Prostate gland (tissue), 2 donors: ENCODE measurements at places on chromosomes 2 and 18. TPM values are rescaled to one million over a fixed set of nuclear protein-coding genes. Genes with fewer than 3 reads are reported as not detected.

GRCh38 chr18:9016633-9017166, 85.8 kb upstream of the NDUFV2 start:
- DNase-seq = no peak

The CNDP1 gene
- total RNA-seq = not detected

- DNase-seq = no peak
Observed at GRCh38 chr18:49038423-49038822, 87.7 kb upstream of the SMAD7 start.

The SAP130 gene
- 55.4 TPM for total RNA-seq

The WDR35 gene
- 9.2 TPM for total RNA-seq

DNA sequence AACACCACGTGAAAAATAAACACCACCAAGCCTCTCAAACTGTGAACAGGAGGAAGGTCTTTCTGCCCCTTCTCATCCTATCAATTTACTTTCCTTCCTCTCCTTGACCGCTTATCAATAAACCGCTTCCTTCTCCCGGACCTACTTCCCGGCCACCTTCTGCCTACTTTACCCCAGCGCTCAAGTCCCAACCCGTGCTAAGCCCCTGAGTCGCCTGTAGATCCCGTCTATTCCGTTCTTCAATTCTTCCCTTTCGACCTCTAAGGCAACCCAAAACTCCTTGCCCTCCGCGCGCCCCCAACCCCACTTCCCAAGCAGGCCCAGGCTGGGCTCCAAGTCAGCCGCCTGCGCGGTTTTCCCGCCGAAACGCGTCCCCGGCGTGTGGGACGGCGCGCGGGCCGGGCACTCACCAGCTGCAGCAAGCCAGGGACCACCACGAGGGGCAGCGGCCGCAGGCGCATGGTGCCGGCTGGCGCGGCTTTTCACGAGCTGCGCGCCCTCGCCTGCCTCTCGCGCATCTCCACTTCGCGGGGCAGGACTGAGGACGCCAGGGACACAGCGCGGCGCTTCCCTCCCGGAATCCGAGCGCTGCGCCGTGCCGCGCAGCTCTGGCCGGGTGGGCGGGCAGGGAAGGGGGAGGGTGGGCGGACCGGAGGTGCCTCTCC, at the start of gene NXPH2:
NXPH2 (minus strand) TSS at position 610 of the 665 bp plus-strand sequence; CDS start at position 461, 149 bp downstream.
- no peak for DNase-seq

DNA sequence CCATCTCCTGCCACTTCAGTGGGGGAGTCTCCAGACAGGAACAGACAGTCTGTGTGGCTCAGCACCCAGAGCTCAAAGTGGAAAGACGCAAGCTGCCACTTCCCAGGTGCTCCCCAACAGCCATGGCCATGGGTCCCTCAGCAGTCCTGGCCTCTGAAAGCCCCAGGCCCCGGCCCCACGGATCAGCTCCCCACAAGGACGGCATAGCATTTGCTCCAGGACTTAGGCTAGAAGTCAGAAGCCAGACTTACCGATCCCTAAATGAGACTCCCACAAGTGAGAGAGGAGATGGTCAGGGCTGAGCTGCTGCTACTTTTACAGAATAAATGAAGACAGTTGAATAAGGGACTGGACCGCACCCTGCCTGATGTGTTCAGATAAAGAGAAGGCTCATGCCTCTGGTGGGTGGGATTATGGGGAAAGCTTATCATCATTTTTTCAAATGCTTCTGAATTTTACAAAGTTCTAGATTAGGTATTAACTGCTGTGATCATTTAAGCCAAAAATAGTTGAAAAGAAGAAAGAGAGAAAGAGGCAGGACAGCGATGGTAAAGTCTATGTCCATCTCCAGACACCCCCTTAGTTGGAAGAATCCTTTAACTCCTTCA, 50.5 kb downstream of the ADD2 start:
- no peak for DNase-seq

The GPR55 gene
- 0.77 TPM for total RNA-seq

- no peak for DNase-seq
Observed at GRCh38 chr2:9517118-9517782, 38.4 kb downstream of the ADAM17 start.

DNA sequence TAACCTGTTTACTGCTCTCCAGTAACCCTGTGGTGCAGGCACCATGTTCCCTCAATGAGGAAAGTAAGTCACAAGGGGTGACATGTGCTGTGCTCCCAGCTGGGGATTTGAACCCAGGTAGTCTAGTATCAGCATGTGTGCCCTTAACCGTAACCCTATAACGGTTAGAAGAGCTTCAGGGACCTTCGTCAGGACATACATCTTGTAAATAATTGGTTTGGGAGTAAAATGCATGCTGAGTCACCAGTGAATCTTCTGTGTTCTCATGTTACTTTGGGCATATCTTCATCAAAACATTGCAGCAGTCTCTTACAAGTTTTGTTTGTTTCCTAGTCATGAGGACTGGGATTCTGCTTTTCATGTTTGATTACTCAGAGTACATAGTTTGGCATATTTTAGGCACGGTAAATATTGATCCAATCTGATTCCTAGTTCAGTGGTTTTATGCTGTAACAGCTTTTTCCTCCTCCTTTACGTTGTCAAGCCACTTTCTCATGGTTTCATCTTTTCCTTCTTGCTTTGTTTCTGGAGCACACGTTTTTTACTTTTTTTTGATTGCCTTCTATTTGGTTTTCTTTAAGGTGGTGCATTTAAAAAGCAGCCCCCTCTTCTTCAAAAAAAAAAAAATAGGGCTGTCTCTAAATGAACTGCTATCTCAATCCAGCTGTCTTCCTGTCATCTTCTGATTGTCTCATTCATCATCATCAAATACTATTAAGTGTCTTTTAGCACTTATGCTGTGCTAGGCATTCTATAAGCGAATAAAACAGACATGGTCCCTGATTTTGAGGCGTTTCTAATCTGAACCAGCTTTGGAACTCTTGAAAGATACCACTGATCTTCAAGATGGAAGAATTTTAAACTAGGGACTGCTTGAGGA, 50.4 kb downstream of the CLIP4 start:
- peak; percentile 34 for DNase-seq

DNA sequence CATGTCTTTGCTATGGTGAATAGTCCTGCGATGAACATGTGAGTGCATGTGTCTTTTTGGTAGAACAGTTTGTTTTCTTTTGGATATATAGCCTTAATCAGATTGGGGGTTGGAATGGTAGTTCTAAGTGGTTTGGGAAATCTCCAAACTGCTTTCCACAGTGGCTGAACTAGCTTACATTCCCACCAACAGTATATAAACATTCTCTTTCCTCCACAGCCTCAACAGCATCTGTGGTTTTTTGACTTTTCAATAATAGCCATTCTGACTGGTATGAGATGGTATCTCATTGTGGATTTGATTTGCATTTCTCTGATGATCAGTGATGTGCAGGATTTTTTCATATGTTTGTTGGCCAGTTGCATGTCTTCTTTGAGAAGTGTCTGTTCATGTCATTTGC, 112.2 kb upstream of the SESTD1 start:
- DNase-seq = no peak

- DNase-seq = no peak
Observed at GRCh38 chr2:86081724-86082123, 24.0 kb downstream of the POLR1A start.

GRCh38 chr18:34514957-34515356, 195.1 kb upstream of the DTNA start:
- no peak for DNase-seq

DNA sequence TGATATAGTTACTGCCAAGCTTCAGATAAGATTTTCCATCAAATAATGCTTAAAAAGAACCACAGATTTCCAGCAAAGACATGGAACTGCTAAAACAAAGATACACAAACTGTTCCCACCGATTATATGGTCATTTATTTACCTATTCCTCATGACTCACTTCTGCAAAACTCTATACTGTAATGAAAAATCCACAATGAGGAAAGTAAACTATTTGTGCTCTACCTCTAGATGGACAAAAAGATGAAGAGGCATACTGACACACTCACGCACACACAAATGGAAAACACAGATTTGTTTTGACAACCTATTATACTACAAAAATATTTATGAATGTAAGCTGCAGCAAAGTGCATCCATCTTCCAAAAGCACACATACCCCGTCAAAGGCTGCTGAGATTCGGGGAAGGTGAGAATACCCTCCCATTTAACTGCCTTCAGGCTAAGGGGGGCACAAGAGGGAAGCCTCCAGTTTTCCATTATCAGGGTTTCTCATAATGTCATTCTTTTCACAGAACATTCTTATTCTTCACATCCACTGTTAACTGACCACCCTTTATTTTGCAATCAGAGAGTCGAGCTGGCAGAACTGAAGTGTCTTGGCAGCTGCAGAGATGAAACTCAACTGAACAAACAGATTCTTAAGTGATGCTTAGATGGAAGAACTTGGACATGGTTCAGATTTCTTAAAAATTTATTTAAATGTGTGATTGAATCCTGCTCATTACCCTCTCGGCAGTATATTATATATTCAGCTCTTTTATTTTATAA, 115.9 kb upstream of the TANK start:
- DNase-seq = no peak

- DNase-seq = no peak
Observed at GRCh38 chr2:240510513-240511210, 47.1 kb downstream of the ANKMY1 start.

GRCh38 chr2:119849838-119850565, 90.3 kb downstream of the PTPN4 start:
- no peak for DNase-seq

The C2orf80 gene
- not detected for total RNA-seq

GRCh38 chr2:26675651-26676255, 16.8 kb upstream of the KCNK3 start:
- no peak for DNase-seq

GRCh38 chr2:171723716-171724683, 36.7 kb downstream of the DYNC1I2 start:
- no peak for DNase-seq

The GAL3ST2 gene
- total RNA-seq = 2.4 TPM

DNA sequence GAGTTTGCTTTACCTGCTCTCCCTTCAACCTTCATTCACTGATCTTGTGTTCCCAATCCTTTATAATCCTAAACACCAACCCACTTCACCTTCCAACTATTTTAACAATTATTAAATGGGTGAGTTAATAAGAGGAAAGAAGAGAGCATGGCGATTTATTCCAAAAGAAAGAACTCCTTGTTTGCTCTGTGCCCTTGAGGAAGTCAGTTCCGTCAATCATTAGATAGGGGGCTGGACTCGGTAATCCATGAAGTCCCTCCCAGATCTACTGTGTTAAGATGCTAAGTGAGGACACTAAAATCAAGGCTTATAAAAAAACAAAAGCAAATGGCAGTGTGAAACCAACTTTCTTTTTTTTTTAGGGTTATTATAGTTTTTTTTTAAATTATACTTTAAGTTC, 589.9 kb downstream of the XIRP2 start:
- DNase-seq = no peak

- no peak for DNase-seq
Observed at GRCh38 chr2:137964859-137965459, 686 bp downstream of the HNMT start.

- peak; percentile 62 for DNase-seq
Observed at GRCh38 chr2:215832791-215833190, 180.6 kb downstream of the MREG start.

The RNF144A gene
- total RNA-seq = 27.9 TPM

The KHK gene
- 0.91 TPM for total RNA-seq

The AMMECR1L gene
- total RNA-seq = 29.6 TPM

The TMEM247 gene
- total RNA-seq = 2.6 TPM

- no peak for DNase-seq
Observed at GRCh38 chr2:111029181-111029927, 91.4 kb upstream of the BCL2L11 start.

The CNGA3 gene
- total RNA-seq = 1.1 TPM

GRCh38 chr2:149661844-149662243, 74.3 kb upstream of the MMADHC start:
- peak; percentile 53 for DNase-seq

GRCh38 chr2:39547811-39548719, 111.0 kb upstream of the MAP4K3 start:
- DNase-seq = no peak

DNA sequence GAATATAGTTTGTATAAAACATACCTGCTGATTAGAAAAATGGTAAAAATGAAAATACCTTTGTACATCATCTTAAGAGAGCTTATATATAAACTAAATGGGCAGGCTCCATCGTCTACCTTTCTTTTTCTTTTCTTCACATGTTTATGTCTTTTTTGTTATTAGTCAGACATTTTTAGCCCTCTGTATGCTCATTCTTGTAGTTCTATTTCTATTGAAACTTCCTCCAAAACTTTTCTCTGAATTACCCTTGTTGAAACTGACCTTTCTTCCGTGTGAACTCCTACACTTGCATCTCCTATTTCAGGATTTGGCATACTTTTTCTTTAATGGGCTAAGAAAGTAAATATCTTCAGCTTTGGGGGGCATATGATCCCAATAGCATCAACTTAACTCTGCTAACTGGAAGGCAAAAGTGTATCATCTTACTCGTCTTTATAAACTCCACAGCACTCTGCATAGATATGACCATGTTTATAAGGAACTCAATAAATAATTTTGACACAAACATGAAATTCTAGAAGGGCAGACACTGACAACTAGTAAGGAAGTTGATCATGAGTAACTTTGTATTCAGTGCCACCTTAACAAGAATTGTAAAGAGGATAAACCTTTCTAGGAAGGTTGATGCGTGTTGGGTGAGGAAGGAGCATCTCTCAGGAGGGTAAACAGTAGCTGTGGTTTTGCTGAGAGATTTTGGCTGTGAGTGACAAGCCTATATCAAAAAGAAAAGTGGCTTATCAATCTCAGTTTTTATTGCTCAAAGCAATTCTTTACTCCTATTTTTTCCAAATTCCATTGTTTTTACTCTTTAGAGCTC, 127.6 kb downstream of the PIK3C3 start:
- DNase-seq = no peak

The D2HGDH gene
- total RNA-seq = 55.3 TPM

- no peak for DNase-seq
Observed at GRCh38 chr2:205409411-205409810, 272.9 kb upstream of the NRP2 start.

GRCh38 chr2:42077343-42077742, 29.5 kb downstream of the PKDCC start:
- DNase-seq = no peak

The CAPN14 gene
- total RNA-seq = 0.27 TPM

- DNase-seq = no peak
Observed at GRCh38 chr2:204170411-204170810, 233.8 kb downstream of the ICOS start.

The UCN gene
- total RNA-seq = 4.2 TPM

The CAPN13 gene
- total RNA-seq = 5.7 TPM

- no peak for DNase-seq
Observed at GRCh38 chr18:78376046-78376445, 603.6 kb upstream of the SALL3 start.

The UXS1 gene
- 30.7 TPM for total RNA-seq

DNA sequence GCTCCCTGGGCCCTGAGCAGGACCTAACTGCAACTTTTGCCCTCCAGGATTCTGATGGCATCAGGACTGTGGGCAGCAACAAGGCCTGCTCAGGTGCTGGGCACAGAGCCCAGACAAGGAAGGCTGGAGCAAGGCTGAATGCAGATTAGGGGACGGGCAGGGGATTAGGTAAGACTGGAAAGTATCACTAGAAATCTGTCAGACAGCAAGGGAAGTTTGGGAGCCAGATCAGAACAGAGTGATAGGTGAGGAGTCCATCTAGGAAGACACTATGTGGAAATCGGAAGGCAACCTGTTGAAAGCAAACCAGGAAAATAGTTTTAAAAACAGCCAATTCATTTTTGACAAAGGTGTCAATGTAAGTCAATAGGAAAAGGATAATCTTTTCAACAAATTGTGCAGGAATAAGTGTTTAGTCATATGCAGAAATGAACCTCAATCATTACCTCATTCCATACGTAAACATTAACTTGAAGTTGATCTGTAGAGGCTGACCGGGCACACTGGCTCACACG, 56.4 kb upstream of the STPG4 start:
- DNase-seq = no peak
